Fibroblast of skin of right biceps (primary cell): ENCODE measurements at places on chromosomes 3 and 15.

DNA sequence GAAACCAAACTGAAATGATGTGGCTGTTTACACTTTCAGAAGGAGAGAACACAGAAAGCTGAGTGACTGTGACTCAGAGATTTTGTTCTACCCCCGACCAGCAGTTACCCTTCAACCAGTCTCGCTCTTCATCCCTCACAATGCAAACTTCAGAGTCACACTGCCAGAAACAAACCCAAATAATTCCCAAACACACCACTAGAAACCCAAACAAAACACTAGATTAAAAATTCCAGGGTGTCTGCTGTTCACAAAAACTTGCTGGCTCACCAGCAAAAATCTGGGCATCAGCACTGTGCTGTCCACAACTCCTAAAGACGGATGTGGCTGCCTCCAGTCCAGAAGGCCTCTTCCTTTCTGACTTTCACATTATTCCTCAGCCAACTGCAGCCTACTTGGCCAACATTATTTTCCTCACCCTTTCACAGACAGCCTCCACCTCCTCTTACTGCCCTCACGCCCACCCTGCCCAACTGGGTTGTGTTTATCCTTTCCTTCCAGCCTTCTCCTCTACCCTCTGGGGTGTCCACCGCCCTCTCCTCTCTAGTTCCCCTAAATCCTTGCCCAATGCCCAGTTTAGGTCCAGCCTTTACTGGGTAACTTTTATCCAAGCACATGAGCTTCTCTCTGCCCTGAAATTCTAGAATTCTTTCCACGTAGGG is 71.4 kb downstream of the MECOM start:
- DNase-seq = no peak

GRCh38 chr3:42371776-42372175 is 38.6 kb downstream of the LYZL4 start:
- no peak for DNase-seq

DNA sequence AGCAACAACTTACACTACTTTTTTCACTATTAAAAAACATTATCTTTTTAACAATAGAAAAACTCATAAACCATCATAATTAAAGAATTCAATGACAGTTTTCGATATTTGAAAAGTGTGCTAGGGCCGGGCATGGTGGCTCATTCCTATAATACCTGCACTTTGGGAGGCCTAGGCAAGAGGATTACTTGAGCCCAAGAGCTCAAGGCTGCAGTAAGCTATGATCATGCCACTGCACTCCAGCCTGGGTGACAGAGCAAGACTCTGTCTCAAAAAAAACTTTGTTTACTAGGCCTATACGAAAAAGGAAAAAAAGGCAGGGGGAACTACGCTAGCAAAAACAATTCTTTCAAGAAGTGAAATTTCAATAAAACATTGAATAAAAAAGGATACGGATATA is 28.1 kb downstream of the AVEN start:
- DNase-seq = no peak

DNA sequence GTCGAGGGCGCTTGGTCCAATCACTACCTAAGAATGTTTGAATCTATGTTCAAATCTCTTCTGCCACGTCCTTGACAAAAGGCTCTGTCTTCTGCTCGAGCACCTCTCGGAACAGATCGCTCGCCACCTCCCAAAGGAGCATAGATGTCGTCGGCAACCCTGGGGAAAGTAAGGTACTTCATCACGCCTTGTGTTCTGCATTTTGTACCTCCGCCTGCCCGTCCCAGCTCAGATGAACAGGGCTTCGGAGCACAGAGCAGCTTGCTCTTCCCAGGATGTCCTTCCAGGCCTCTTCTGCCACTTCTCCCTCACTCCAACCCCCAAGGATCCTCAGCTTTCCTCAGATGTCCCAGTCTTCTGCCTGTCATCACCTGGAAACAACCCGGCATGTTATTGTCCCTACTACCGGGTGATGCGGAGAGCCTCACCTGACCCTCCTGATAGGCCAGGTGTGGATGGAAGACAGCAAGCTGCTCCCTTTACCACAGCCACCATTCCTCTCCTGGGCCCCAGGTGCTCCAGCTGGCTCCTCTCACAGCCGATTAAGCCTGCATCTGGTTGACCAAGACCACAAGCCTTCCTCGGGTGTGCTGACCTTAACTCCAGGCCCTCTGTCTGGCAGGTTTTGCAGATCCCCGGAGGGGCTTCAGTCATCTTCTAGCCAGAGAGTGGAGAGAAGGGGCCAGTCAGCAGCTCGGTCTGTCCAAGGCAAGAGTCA is 270.5 kb downstream of the FAM43A start:
- no peak for DNase-seq
